Kidney capillary endothelial cell (primary cell): ENCODE measurements at places on chromosomes 4 and X.

DNA sequence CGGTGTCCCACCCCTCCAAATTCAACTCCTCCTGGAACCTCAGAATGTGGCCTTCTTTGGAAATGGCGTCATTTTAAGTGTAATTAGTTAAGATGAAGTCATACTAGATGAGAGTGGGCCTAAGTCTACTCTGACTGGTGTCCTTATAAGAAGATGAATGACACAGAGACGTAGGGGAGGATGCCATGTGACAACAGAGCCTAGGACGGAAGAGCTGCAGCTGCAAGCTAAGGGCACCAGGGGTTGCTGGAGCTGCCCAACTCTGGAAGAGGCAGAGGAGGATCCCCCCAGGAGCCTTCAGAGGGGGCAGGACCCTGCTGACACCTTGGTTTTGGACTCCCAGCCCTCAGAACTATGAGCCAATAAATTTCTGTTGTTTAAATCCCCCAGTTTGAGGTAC is 115.1 kb downstream of the STK32B start:
- no peak for DNase-seq

DNA sequence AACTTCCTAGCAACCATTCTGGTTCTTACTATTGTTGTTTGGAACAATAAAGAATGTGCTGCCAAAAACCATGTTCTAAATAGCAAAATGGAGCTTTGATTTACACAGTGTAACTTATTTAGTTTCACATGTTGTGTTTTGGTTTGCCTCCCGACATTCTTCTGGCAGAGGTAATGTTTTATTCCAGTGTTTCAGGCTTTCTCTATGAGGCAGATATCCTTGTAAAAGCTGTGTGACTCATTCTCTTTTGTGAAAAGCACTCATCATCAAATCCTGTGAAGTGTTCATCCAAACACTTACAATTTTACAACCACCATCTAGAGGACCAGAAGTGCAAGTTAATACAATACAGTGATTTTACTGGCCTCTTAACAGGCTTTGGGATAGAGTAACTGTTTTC is 219.0 kb upstream of the GIMD1 start:
- DNase-seq: peak; percentile 40

DNA sequence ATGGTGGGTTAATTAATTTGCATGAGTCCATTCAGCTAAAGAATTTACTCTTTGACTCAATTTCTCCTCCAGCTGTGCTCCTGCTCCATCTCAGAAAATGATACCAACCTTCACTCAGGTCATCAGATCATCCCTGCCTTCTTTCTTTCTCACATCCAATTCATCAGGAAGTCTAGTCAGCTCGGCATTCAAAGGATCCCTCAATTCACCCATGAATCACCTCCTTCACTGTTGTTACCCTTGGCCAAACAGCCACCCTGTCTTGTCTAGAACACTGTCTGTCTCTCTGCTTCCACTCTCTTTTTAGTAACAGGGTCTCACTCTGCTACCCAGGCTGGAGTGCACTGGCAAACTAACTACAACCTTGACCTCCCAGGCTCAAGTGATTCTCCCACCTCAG is 337.4 kb upstream of the SFRP2 start:
- DNase-seq: no peak

DNA sequence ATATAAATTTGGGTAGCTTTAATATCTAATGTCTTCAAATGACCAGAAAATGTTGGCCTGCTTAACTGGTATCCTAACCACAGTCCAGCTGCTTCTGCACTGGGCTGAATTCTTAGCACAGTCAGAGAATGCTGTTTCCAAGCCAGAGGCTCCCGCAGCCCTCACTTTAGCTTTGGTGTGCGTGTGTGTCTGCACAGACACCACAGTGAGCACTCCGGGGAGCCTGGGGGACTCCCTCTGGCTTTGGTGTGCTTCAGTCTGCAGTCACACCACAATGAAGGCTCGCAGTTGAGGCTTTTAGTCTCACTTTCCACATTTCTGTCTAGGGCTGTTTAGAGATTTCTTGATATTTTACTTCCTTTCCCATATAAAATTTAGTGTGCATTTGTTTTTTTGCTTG is 53.6 kb downstream of the APOO start:
- DNase-seq: no peak

- DNase-seq: no peak
Measured at GRCh38 chr4:138666366-138666765, 349.2 kb upstream of the NOCT start.
